ENCODE measurements at places on chromosomes 2 and 18.

GRCh38 chr2:58194458-58194857 lies 46.7 kb downstream of the FANCL start:
- DNase-seq, result no peak

GRCh38 chr2:167652401-167652800 lies 595.0 kb downstream of the STK39 start:
- no peak for DNase-seq

- no peak for DNase-seq
Observed at GRCh38 chr2:45652090-45653031, 886 bp downstream of the PRKCE start.

- no peak for DNase-seq
Observed at GRCh38 chr2:114421781-114422180, 20.7 kb upstream of the DPP10 start.

GRCh38 chr18:11324956-11325882 lies 175.8 kb upstream of the PIEZO2 start:
- no peak for DNase-seq
